ENCODE measurements at places on chromosomes 4 and X. TPM values are rescaled to one million over a fixed set of nuclear protein-coding genes. Genes with fewer than 3 reads are reported as not detected.

Gene GSX2
- not detected for total RNA-seq

DNA sequence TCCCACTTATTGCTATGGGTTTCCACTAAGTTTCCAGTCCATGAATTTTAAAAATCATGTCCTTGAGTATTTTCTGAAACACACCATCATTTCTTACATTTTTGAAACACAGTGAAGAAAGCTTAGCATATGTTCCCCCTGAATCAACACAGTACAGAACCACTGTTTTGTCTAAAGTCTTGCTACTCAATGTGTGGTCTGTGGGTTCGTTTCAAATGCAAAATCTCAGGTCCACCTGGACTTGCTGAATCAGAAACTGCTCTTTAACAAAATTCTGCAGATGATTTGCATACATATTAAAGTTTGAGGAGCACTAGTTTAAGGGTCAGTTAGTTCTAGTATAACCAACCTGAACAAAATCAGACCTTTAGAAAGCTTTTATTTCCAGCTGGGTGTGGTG, 60.4 kb downstream of the SUPT20HL2 start:
- no peak for DNase-seq

DNA sequence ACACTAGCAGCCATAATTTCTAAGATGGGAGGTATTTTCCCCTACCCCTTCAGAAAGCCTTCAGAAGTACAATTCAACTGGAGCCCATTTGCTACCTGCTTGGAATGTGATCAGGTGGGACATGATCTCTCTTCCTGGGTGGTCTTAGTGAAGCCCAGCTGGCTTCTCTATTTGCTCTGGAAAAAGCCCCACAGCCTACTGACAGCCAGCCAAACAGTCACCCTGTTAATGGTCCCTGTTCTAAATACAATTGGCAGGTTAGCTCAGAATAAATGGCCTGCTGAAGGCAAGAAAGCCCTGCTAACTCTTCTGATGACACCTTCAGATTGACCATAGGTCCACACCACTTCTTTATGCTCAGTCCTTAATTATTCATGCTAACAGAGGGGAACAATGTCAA, 39.9 kb downstream of the HS6ST2 start:
- DNase-seq: no peak

- DNase-seq: no peak
Observed at GRCh38 chr4:953574-953915, 19.8 kb downstream of the DGKQ start.

DNA sequence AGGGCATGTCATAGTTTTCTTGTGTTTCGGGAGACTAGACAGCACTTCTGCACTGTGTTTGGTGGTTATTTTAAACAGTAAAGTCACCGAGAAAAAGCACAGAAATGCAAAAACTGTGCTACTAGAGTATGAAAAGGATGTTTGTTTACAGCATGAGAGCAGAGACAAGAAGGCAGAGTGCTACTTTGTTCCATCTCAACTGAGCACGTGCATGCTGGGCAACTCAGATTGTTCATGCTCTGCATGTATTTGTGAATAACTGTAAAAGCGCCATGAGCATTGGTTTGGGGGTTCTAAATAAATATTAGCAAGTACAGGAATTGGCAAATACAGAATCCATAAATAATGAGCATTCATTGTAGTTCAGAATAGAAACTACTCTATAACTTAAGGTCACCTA, 7.4 kb downstream of the EVC start:
- no peak for DNase-seq

- DNase-seq: no peak
Observed at GRCh38 chrX:129773649-129774458, 5.9 kb upstream of the SASH3 start.

DNA sequence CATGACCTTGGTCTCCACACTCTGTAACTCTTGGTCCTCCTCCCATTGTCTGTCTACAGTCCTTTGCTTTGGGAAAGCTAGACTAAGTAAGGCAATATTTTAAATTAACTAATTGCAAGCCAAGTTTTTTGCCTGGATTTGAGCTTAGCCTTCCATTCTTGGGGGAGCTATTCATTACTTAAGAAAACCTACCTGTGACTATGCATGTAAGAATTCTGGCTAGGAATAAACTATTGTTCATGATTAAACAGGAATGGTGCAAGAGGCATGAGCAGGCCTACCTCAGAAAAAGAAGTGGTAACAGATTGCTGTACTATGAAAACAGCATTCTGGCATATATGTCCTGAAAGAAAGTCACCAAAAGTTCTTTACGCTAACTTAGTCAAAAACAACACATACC, 309.4 kb downstream of the MAPK10 start:
- DNase-seq: no peak

DNA sequence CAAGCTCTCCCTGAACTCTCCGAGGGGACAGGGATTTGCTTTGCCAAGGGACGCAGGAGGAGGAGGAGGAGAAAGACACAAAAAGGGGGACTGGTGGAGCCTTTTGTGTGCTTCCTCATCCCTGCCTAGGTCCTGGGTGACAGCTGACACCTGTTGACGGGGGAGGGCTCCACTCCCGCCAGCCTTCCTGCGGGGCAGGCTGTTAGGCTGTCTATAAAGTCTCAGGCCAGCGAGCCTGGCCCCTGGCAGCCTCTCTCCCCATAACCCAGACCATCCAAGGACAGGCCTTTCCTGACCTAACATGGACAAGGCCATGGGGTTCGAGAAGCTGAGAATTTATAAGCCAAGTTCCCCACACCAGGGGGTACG, 832 bp upstream of the EVC2 start:
- DNase-seq: no peak

- no peak for DNase-seq
Observed at GRCh38 chr4:132662456-132662855, 486.6 kb upstream of the PCDH10 start.

Gene KCTD8
- not detected for total RNA-seq

Gene AFM
- not detected for total RNA-seq

Measured in left colon (tissue), 2 donors.